Stimulated activated naive B cell treated with anti-CD40 and anti-IgM and Interleukin-4, amounts not matched to agents 10 μg/mL and 1 μg/mL and 100 μg/mL, for 72 hours (primary cell): ENCODE measurements at places on chromosomes 12 and 14.

- no peak for DNase-seq
Observed at GRCh38 chr12:74259199-74259598, 278.4 kb upstream of the ATXN7L3B start.

GRCh38 chr14:31320216-31320615, 100.1 kb downstream of the HEATR5A start:
- no peak for DNase-seq

DNA sequence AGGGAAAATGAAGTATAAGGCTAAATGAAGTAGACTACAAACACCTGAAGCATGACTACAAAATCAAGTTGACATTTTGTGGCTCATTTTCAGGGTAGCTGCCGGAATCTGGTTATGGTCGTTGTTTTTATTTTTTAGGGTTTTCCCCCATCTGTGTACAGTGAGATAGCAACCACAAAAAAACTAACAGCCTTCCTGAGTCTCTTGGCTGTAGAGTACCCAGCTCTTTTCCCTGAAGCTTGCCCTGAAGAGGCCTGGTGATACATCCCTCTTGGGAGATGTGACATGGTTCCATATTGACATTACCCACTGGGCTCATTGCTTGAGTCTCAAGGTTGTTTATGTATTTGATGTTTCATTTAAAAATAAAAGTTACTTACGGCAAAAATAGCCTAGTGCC, 424.0 kb downstream of the ZFP36L1 start:
- peak; percentile 35 for DNase-seq

DNA sequence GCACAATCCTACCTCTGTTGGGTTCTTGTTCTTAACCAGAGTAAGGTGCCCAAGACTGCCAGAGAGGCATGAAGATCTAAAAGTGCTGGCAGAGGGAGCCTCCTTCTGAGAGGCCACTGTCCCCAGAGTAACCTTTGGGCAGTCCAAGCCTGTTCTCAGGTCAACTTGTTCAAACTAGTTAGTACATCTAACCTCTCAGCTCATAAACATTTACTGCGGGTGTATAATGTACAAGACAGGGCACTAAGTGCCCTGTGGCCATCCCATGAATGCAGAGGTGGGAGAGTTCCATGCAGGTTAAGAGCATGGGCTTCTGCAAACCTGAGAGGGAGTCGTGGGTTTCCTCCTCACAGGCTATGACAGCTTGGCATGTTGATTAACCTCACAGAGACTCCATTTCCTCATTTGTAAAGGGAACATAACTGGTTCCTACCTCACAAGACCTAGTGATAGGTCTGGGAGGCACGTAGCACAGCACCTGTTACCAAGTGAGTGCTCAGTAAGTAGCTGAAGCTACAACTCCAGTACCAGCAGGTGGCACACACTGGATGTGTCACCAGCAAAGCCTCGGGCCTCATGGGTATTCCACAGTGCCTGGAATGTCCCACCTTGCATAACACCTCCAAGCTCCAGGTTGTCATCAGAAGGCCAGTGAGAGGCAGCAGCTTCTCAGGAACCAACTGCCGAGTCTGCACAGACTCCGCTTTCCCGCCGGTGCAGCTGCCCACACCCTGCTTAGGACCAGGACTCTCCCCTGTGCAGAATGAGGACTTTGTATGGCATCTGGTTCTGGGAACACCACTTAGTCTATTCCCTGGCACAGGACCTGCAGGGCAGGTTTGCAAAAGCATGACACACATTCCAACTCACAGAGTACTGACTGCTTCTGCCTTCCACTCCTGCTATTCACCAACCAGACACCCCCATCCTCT, 4.4 kb downstream of the VDR start:
- no peak for DNase-seq

DNA sequence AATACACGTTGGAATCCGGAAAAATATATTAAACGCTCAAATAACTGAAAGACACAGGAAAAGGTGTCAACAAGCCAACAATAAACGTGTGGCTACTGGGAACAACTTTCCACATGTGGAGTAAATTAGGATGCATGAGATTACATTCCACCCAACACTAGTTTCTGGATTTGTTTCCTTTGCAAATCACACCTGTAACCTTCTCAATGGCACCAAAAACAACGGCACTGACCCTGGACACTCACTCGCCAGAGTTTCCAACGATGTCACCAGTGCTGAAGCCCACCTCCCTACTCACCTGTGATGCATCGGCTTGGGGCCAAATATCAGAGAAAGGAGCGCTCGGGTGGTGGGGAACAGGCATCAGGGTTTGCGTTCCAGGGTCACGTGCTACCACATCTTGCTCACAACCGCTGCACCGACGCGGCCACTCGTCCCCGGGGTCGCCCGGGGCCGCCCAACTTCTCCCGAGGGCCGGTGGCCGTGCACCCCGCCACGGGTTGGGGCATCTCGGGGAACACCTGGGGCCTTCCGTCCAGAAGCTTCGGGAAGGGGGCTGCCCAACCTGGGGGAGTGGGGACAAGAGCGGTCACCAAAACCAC, 629 bp downstream of the PRDM4 start:
- no peak for DNase-seq

GRCh38 chr12:50727466-50727865, 36.4 kb upstream of the ATF1 start:
- DNase-seq: no peak

DNA sequence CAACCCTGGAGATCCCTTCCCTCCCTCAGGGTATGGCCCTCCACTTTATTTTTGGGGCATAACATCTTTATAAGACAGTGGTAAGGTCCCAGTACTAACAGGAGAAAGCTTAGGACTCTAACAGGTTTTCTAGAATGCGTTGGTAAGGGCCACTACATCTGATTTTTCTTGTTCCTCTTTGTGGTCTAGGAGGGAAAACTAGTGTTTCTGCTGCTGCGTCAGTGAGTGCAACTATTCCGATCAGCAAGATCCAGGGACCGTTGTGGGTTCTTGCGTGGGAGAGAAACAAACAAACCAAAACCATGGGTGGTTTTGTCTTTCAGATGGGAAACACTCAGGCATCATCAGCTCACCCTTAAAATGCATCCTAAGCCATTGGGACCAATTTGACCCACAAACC, 123.6 kb upstream of the SLC16A7 start:
- DNase-seq: peak; percentile 76

DNA sequence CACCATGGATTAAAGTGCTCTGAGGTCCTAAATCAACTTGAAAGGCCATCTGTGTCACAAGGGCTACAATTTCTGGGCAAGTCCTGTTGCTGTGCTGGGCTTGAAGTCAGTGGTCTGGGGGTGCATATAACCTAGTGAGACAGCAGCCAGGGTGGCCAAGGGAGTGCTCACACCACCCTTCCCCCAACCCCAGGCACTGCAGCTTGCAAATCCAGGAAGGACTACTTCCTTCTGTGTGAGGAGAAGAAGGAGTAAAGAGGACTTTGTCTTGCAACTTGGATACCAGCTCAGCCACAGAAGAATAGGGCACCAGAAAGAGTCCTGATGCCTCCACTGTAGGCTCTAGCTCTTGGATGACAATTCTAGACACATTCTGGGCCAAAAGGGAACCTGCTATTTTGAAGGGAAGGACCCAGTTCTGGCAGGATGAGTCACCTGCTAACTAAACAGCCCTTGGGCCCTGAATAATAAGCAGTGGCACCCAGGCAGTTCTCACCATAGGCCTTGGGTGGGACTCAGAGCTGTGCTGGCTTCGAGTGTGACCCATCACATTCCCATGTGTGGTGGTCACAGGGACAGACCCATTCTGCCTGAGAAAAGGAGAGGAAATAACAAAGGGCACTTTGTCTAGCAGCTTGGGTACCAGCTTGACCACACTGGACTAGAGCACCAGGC, 32.6 kb upstream of the DHRS7 start:
- DNase-seq: no peak

- DNase-seq: no peak
Observed at GRCh38 chr12:42923583-42923982, 334.0 kb upstream of the PRICKLE1 start.

DNA sequence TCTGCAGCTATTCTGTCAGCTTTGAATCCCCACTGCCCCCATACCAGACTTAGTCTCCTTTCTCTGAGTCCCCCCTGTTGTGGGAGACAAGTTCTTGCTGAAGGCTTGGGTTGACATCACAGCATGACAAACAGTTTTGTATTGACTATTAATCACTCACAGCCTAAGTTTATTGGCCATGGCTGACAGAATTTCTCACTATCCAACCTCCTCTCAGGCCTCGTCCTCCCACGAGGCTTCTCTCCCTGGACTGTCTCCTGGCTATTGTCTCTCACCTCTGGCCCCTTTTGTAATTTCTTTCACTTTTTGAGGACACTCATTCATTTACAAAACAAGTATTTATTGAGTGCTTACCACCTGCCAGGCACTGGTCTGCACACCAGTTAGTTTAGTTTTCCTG, 35.2 kb upstream of the DCD start:
- DNase-seq: no peak

DNA sequence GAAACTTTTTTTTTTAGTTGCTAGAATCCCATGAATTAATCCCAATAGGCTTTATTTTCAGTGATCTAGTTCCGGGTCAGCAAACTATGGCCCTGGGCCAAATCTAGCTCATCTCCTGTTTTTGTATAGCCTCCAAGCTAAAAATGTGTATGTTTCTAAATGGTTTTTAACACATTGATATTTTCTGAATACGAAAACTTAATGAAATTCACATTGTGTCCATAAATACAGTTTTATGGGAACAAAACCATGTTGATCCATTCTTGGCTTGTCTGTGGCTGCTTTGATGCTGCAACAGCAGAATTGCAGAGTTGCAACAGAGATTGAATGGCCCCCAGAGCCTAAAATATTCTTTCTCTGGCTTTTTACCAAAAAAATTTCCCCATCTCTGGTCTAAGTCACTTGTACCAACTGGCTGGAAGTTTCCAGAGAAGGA, 47.5 kb downstream of the ZNF664 start:
- DNase-seq: no peak

- peak; percentile 46 for DNase-seq
Observed at GRCh38 chr12:104722601-104723534, 235.2 kb downstream of the SLC41A2 start.

GRCh38 chr12:115660211-115660805, 617.2 kb downstream of the MED13L start:
- no peak for DNase-seq

- DNase-seq: no peak
Observed at GRCh38 chr12:611721-612120, 51.5 kb downstream of the NINJ2 start.

DNA sequence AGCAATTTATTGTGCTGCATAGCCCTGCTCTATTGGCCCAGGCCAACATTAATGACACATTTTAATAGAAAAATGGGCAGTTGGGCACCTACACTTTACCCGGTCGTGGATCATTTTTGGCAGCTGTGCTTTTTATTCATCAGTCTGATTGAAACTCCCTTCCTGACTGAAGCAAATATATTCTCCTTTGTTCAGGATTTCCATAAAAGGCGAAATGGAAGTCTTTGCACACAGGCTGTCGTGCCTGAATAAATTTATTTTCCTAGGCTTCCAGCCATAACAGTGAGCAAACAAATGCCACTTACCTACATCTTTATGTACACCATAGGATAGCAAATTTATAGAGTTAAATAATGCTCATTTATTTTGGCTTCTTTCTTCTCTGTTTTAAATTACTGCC, 480.7 kb upstream of the DCN start:
- no peak for DNase-seq

GRCh38 chr12:89067421-89068187, 284.7 kb downstream of the DUSP6 start:
- no peak for DNase-seq

- no peak for DNase-seq
Observed at GRCh38 chr12:104990950-104991349, 4.8 kb downstream of the NOPCHAP1 start.
